ENCODE measurements at places on chromosomes 3 and 15.
A peak's percentile ranks its signal among the peaks of the same experiment; 100 is the strongest.

DNA sequence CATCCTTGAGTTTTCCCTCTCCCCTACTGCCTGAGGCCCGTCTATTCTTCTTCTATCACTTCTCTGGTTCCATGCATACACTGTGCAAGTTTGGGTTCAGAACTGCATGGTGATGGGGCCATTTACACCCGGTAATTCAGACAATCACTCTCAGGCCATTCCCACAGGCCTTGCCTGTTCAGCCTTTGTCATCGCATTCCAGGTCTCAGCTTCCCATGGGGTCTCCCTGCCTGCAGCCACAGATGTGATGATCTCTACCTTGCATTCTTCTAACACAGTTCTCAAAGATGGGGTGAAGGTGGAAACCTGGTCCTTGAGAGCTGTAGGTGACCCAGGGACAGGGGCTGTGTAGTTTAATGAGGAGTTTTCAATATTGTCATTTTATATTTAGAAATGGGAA lies 209.2 kb upstream of the TOPAZ1 start:
- DNase-seq, result no peak

- no peak for DNase-seq
Measured at GRCh38 chr3:98110550-98110908, 20.0 kb upstream of the OR5H1 start.

- DNase-seq, result no peak
Measured at GRCh38 chr3:14127516-14128161, 2.8 kb downstream of the TMEM43 start.

DNA sequence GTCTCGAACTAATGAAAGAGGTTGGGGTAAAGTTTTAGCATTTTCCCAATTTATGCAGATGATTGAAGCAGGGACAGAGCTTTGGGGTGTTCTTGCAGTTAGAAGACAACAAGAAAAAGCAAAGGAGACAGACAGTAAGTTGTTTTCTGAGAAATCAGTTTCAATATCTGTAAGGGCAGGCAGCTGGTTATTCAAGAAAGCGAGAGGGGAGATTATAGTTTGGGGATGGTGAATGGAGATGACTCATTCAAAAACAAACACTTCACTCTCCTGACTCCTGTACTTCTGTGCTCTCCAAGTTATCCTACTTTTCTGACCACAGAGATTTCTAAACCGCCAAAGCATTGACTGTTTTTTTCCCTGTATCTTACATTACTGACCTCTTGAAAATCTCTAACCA lies 352.0 kb downstream of the GAP43 start:
- DNase-seq, result no peak

GRCh38 chr15:64636556-64636955 lies 138.8 kb downstream of the RBPMS2 start:
- no peak for DNase-seq

DNA sequence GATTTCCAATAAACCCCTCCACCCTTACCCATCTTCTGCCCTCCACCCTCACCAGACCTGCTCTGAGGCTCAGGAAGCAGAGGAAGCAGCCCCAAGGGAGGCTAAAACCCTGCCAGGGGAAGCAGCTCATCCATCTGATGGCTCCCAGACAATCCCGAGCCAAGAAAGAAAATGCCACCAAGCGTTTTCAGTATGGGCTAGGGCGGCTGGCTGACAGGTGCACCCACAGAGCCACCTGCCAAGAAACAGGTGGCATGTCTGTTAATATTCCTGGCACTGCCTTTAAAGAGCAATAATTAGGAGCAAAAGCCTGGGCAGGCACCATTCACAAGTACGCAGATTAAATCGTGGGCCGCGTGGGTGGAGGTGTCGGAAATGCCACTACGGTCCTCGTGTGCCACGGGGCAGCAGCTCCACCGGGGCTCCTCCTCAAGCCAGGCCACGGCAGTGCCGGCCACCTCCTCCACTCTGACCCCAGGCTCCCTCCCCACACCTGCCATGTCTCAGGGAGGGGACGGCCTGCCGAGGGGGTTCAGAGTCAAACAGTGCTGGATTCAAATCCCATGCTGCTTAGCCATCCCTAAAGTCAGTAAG lies 23.9 kb upstream of the GRIP2 start:
- DNase-seq, result no peak

DNA sequence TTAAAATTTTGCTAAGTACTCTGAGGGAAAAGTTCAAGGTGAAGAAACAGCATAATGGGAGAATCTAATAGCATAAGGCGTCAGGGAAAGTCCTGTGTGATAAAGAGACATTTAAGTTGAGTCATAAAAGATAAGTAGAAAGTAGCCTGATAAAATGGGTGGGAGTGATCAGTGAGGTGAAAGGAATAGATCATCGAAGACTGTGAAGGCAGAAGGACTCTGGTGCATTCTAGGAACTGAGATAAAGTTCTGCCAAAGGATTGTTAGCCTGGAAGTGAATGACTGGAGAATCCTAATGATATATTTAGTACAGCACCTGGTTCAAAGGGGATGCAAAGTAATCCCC lies 149.9 kb downstream of the CFAP20DC start:
- DNase-seq, result no peak

DNA sequence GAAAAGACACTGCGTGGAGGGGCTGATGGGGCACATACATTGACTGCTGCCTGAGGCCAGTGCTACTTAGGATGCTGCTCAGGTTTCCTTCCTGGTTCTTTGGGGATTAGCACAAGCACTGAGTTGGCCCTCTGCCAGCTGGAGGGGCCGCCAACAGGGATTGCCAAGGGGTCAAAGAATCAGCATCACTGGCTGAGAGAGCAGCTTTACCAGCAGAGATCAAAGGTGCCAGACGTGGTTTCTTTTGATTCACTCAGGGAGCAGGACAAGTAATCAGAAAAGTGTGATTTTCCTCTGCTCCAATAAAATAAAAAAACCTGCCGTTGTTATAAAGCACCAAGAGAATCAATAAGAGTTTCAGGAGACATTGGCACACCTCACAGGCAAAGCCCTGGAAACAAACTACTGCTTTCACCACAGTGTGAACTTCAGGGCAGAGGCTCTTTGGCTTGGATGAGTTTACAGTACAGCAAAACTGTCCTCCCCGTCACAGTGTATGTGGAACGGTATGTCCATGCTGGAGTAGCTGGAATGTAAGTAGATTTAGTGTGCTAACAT lies 45.8 kb upstream of the FSIP1 start:
- peak; percentile 46 for DNase-seq

DNA sequence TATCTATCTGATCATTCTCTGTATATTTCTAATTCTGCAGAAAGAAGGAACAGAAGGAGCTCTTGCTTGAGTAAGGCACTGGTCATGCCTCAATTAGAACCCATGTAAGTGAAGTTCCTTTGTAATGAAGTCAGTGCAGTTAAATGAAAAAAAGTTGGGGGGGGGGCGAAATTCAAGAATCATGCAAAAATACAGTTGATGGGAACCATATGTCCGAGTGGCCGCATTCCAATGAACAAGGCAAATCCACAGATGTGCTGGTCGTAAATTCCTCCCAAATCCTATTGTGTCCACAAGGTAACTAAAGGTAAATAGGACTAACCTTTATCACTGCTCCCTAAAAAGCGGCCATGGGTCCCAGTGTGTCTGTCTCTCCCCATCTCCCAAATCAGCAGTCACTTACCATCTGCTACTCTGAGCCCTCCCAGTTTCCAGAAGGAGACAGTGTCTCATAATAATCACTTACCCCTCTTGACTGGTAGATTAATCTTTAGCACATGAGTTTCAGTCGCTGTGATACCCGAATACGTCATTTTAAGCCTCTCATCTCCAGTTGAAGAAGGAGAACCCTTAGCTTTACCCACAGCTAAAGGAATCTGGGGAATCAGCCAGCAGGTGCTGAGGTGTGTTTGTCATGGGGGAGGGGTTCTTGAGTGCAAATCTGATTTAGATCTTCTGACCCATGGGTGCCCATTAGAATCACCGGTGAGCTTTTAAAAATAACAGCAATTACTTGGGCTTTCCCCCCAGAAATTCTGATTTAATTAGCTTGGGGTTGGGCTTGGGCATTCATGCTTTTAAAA lies 56.3 kb upstream of the EPHB3 start:
- no peak for DNase-seq

GRCh38 chr3:156491192-156491591 lies 63.7 kb downstream of the SSR3 start:
- no peak for DNase-seq

DNA sequence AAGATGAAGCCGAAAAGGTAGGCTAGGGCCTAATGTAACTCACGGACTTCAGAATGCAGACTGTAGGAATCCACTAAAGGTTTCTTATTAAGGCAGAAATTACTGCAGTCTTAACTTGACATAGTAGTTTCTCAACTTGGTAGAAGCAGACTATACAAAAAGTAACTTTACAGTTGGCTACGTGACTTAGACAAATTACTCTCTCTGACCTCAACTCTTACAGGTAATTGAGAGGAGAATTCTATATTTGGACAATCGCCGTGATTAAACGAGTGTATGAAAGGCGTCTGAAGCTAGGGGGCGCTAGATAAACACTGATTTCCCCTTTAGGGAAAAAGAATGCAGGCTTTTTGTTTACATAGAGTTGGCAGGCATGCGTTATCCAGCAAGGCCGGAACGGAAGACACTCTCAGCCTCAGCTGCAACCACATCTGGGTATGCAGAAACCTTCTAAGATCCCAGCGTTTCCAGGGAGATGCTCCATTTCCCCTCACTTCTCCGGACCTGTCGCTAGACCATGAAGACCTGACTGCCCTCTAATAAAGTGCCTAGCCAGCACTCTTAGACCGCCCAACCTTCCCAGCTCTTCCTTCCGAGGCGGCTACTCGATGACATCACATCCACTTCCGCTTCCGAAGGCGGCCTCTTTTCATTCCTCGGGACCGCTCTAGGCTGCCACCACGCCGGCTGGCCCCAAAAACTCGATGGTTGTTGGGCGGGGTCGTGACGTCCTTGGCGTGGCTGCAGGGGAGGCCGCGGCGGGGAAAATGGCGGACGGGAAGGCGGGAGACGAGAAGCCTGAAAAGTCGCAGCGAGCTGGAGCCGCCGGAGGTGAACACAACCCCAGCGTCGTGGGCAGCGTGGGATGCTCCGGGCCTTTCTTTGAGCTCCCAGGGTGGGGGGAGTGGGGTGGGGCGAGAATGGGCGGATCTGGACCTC lies at the start of gene PCNP:
TSS of gene PCNP (plus strand) at position 732 of the 939 bp plus-strand sequence. CDS start at position 768, 36 bp downstream.
- peak; percentile 100 for DNase-seq

DNA sequence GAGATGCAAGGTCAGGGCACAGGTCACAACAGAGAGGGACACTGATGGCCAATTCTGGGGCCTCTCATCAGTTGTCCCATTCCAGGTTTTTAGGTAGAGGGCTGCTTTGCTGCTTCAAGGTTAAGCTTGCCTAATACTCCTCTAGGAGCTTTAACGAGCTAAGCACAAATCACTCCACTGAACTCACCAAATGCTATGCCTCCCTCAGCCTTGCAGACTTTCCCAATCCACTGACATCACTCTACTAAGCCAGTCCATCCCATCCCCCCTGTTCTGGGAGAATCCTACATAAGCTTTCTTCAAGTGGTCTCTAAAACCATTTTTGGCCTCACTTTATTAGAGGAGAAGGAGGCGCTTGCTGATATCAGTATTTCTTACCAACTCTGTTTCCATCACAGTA lies 24.8 kb upstream of the PDCD6IP start:
- DNase-seq, result no peak

- peak; percentile 54 for DNase-seq
Measured at GRCh38 chr15:58444658-58445332, 13.0 kb downstream of the LIPC start.

All from dermis blood vessel endothelial cell (primary cell).